Nucleus accumbens (tissue), 56 donors: ENCODE measurements at places on chromosomes 1 and 21.

DNA sequence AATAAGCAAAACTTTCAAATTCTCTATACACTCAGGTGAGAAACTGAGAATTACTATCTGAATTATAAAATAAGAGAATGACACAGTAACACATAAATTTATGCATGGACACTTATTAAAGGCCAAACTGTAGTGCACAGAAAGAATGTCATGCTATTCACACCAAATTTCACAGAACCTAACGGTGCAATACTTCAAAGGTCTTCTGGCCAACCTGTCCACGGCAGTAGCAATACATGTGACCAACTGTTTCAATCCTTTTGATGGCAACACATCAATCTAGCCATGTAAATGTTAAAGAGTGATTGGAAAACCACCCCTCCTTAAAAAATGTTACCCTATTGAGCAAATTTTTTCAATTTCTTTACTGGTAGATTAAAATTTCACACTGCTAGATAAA is 10.4 kb downstream of the GATAD2B start:
- DNase-seq: no peak

GRCh38 chr1:24235921-24236788 is 49.1 kb upstream of the IFNLR1 start:
- no peak for DNase-seq

DNA sequence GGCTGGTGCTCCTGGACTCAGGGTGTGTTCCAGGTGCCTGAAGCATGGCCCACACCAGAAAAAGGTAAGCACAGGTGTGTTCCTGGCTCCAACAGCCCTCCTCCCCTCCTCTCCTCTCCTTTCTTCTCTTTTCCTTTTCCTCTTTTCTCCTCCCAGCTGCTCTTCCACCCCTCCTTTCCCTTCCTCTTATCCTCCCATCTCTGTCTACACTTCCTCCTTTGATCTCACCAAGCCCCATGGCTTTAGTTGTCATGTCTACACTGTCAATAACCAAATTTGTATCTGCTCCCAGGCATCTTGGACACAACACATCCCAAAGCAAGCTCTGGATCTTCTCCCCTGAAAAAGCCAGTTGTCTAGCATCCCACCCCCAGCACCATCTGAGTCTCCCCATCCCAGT is 56.7 kb upstream of the LAPTM5 start:
- no peak for DNase-seq

- DNase-seq: no peak
Observed at GRCh38 chr1:236724506-236724905, 38.2 kb downstream of the ACTN2 start.

DNA sequence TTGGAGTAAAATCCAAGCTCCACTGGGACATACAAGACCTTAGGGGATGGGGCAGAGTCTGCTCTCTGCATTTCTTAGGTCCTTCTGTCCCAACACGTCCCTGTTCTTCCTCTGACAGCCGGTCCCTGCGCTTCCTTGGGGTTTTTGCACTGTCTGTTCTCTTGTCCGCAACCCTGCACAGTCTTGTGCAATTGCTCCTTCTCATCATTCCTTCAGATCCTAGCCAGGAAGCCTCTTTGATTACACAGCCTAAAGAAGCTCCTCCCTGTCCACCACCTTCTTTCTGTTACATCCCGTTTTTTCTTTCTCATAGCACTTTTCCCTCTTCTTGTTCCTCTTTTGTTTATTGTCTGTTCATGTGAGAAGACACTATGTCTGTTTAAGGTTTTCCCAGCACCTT is 19.9 kb downstream of the ACOT11 start:
- no peak for DNase-seq

GRCh38 chr1:98849969-98850636 is 154.6 kb downstream of the PLPPR5 start:
- no peak for DNase-seq

- no peak for DNase-seq
Observed at GRCh38 chr1:48661726-48662463, 114.8 kb downstream of the BEND5 start.

- DNase-seq: no peak
Observed at GRCh38 chr1:55280731-55281130, 65.6 kb upstream of the USP24 start.

DNA sequence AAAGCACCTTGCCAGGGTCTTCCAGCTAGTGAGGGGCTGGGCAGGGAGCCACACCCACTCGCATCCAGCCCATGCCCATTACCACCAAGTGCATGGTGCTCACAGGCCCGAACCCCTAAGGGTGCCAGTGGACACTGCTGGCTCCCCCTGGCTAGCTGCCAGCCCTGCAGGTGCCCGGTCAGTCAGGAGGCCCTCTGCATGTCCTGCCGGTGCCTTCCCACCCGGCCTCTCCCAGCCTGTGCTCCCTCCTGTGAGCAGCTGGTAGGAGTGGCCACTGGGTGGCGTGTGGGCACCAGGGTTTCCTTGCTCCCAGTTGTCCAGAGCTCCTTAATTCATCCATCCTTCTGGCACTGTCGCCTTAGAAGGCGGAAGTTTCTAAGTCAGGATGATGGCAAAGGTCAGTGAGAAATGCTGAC is 33.4 kb downstream of the QSOX1 start:
- peak; percentile 15 for DNase-seq

GRCh38 chr1:85295006-85295431 is 18.6 kb upstream of the BCL10 start:
- DNase-seq: no peak

GRCh38 chr21:31273278-31273677 is 70.8 kb downstream of the TIAM1 start:
- no peak for DNase-seq

DNA sequence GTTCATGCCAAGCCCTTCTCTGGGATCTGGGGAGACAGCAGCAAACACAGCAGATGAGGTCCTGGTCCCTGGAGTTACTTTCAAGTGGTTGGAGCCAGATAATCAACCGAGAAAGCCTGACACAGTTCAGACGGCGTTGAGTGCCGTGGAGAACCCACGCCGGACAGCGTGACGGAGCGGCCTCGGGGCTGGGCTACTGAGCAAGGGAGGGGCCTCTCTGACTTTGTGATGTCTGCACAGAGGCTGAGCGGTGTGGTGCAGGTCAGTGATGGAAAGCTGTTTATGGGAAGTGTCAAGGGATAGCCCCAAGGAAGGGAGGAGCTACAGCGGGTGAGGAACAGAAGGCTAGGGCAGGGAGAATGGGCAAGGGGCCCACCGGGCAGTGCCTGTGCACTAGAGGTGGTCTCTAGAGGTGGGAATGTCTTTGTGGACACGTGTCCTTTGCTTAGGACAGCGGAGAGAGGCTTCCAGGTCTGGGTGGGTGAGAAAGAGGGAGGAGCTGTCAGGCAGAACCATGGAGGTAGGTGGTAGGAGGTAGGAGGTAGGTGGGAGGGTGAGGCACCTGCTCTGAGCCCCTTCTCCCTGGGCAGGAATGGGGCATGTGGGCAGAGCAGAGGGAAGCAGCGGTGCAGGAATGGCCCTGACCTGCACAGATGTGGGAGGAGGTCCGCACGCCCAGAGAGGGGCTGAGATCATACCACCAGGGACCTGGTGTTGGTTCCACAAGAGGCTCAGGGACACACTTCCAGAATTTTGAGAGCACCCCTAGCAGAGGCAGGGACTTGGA is 62.8 kb downstream of the RUNX3 start:
- no peak for DNase-seq

DNA sequence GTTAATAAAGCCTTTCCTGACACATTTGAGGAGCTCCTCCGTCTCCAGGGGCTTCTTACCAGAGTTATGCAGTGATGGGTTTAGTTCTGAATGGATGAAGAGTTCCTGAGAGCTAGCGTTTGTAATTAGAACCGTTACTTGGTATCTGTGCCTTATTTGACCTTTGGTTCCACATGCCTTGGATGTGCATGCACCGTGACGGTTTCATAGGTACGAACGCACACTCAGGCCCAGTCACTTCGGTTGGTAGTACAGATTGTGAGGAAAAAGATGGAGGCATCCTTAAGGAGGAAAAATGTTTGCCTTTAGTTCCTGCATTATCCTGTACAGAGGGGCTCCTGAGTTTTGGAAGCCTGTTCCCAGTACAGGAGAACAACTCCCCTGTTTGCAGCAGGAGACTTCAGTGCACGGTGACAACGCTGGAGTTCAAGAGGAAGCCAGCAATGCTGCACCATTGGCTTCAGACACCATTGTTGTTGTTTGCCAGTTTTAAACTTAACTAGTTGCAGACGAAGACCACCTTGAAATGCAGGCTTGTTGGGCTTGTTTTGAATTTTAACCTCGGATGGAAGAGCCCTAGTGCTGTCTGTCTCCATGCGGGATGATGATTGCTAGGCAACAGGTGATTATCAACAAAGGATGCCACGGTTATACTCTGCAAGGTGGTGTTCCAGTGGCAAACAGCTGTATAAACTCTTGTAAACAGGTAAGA is 8.2 kb downstream of the RBM15 start:
- DNase-seq: no peak

- no peak for DNase-seq
Observed at GRCh38 chr1:29643838-29644440, 407.6 kb downstream of the PTPRU start.

GRCh38 chr1:204417074-204417997 is 5.7 kb upstream of the PPP1R15B start:
- no peak for DNase-seq

GRCh38 chr1:74481607-74482006 is 30.8 kb downstream of the LRRC53 start:
- DNase-seq: no peak

- no peak for DNase-seq
Observed at GRCh38 chr21:38343691-38344090, 86.9 kb downstream of the KCNJ15 start.

GRCh38 chr1:243264717-243265116 is 8.9 kb downstream of the SDCCAG8 start:
- no peak for DNase-seq

DNA sequence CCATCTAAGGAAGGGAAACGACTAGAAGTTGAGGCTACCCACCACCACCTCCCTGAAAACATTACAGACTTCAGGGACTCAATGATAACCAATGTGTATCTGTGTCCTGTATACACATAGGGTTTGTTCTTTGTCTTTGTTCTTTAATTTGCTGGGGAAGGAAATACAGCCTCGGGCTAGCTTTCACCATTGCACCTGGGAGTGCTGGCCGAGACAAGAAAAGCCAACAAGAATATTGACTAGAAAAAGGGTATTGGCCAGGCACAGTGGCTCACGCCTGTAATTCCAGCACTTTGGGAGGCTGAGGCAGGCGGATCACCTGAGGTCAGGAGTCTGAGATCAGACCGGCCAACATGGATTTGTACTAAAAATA is 50.4 kb downstream of the MDM4 start:
- no peak for DNase-seq

GRCh38 chr1:158330391-158331105 is 783 bp downstream of the CD1B start:
- no peak for DNase-seq

DNA sequence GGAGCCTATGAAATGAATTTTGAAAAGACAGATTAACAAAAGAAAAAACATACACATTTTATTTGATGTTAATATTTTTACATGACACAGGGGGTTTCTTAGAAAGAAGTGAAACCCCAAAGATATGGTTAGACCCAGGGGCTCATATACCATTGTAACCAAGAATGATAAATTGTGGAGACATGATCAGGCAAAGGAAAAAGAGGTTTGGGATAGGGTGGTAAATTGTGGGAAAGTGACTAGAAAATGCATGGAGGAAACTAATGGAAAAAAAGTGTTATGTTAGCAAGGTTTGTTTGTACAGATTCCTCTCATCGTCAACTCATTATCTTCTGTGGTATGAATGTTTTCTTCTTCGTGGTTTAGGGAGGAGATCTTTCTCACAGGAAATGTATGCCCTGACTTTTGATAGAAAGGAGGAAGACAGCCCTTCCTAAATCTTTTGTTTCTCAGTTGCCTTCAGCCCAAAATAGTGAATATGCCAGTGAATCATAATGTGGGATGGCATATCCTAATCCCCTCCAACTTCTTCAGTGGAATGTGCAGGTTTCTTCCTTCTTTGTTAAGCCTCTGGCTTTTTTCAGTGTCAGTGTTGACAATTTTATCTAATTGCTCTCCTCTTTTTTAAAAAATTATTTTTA is 140.4 kb upstream of the UBE2U start:
- DNase-seq: no peak

DNA sequence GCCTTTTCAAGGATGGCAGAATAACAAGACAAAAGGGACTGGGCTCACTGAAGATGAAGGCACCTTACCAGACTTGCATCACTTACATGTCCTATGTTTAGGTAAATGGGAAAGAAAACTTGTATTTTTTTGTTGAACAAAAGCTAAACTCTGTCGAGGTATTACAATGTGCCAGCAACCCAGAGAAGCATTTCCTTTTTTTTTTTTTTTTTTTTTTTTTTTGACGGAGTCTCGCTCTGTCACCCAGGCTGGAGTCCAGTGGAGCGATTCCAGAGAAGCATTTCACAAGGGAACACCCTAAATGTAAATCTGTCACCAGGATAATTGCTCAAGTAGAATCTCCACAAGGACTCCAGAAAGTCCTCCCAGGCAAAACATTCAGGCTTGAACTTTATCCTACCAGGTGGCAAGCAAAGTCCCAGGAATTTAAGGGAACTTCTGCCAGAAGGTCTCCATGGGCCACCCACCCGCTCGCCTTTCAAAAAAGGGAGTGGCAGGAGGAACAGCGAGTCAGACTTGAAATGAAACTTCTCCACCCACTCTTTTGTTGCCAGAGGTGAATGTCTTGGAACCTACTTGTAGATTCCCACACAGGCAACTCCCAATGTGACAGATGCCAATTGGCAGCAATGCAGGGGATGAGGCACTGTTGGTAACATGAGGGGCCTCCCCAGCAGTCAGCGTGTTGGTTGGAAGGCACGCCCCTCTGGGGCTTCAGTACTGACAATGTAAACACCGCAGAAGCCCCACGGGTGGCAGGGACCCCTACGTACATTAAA is 125.0 kb downstream of the TIAM1 start:
- no peak for DNase-seq
